ENCODE measurements at places on chromosomes 6 and 20.

DNA sequence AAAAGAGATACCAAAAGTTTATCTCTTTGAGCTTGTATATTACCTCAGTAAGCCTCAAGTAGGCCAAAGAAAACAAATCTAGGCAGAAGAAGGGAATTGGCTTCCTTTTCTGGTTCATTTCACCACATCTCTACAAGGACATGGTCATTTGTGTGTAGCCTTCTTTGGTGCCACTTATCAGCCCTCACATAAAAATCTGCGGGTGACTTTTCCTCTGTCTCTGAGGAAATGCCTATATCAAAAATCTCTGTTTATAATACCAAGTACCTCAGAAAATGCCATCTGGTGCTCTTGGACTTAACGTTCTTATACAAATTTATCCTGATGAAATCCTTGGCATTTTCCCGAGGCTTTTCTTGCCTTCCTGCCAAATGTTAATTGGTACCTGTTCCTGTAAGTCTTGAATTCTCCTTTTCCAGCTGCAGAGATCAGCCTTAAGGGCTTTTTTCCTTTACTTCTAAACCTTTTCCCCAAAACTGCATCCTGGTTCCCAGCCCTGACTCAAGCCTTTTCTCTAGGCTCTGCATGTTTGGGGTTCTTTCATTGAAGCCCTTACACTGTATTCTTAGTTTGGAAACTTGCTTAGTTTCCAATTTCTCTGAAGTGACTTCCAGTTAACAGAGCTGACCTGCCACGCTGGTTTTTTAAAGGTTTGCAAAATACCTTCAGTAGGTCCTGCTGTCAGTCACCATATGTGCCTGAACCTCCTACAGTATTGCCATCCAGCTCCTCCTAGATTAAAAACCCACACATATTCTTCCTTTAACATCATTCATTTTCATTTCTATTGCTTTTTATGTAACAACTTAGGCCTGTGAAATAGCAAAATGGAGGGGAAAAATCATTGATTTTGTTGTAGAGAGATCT, 191.2 kb upstream of the PREP start:
- no peak for DNase-seq

GRCh38 chr6:12608016-12608860, 108.3 kb upstream of the PHACTR1 start:
- DNase-seq: no peak

DNA sequence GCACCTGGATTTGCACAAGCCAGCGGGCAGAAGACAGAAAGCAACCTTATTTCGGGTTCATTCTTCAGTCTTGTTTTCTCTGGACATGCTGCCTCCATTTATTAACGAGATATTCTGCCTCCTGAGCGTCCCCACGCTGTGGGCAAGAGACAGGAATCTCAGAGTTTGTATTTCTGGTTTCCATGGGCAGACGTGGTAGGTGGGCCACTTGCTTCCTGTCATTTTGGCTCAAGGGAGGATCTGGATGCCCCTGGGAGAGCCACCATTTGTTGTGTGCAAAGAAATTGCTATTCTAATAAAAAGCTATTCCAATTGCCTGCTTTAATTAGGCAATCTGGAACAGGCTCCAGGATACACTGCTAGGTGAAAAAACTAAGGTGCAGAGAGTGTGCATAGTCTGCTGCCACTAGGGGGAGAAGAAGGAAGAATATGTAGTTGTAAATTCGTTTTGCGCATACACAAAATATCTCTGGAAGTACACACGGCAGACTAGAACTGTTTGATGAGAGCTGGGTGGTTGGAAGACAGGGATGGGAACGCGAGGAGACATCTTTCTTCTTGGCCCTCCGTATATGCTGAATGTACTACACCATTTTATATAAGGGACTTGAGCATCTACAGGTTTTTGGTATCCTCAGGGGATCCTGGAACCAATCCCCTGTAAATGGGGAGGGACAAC, 30.1 kb upstream of the SLC16A10 start:
- no peak for DNase-seq

GRCh38 chr6:149259753-149260152, 57.8 kb upstream of the TAB2 start:
- DNase-seq: no peak

DNA sequence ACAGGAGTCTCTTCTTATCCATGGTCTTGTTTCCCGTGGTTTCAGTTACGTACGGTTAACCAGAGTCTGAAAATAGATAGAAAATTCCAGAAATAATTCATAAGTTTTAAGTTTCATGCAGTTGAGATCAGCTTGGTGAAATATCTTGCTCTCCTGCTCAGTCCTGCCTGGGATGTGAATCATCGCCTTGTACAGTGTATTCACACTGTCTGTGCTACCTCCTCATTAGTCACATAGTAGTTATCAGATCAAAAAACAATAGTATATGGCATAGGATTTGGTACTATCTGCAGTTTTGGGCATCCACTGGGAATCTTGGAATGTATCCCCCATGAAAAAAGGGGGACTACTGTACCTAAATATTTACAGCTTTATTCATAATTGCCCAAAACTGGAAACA, 22.7 kb upstream of the MOCS1 start:
- no peak for DNase-seq

GRCh38 chr20:24951536-24952083, 2.5 kb downstream of the CST7 start:
- DNase-seq: no peak

GRCh38 chr6:106014955-106015354, 71.2 kb upstream of the PRDM1 start:
- no peak for DNase-seq

DNA sequence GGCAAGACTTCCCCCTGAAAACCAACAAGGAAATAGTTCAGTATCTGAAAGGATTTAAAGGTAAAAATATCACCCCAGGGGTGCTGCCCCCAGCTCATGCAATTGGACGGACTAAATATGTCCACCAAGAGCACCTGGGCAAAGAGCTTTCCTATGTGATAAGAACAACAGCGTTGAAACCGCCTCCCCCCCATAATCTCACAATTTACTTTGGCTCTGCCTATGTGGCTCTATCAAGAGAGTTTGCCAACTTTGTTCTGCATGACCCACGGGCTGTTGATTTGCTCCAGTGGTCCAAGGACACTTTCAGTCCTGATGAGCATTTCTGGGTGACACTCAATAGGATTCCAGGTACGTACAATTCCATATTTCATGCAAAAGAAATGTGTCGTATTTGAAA, 35.8 kb downstream of the GCNT2 start:
- no peak for DNase-seq

DNA sequence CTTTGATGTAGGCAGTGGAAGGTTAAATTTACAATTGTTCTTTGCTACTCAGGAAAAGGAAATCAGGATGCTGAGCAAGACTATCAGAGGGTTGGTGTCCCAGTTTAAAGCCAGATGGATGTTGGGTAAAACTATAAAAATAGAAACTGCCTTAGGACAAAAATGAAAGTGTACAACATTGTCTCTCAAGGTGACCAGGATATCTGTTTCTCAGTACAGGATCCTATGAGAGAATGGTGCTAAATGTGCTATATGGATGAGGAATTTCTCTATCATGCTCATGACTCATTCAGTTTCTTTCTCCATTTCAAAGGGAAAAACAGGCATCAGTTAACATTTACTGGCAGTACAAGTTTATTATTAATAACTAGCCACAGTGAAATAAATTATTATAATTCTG, 534.2 kb upstream of the GJE1 start:
- no peak for DNase-seq

DNA sequence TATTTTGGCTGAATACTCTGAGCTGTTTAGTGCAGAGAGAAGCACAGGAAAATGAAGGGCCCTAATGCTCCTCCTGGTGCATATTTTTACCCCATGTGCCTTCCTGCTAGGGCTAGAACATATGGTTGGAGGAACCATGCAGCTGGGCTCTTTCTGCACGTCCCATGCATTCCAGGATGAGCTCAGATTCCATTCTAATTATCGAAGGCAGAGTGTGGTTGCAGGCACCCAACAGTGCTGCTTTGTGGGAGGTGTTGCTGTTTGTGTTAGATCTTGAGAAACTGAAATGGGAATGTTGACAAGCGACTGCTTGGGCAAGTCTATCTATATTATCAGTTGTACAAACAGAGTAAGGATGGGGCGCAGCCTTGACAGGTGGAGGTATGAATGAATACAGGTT, 419.5 kb downstream of the DHX35 start:
- DNase-seq: no peak

DNA sequence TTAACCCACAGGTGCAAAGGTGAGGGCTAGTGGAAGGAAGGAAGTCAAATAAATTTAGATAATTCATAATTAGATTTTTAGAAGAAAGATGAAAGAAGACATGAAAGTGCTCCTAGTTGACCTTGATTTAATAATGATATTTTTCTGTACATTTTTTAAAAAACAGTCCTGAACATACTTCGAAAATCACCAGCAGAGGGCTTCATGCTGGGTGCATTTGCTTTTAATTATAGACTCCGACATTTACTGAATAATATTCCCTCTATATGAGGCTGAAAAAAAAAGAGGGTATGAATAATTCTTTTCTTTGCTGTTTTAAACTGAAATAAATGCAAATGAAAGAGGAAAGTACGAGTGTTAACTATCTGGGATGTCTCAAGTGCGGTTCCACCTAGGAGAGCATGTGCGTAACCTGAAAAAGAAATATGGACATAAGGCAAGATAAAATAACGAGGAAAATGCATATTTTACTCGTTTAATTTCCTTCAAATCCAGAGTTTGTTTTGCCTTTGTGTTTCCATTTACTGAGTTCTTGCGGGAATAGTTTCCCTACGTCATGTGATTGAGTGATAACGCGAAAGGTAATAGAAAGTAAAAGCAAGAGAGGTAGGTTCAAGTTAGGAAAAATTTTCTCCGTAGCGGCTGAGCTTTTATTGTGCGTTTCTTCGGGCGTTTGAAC, 3.1 kb upstream of the TFAP2B start:
- no peak for DNase-seq

DNA sequence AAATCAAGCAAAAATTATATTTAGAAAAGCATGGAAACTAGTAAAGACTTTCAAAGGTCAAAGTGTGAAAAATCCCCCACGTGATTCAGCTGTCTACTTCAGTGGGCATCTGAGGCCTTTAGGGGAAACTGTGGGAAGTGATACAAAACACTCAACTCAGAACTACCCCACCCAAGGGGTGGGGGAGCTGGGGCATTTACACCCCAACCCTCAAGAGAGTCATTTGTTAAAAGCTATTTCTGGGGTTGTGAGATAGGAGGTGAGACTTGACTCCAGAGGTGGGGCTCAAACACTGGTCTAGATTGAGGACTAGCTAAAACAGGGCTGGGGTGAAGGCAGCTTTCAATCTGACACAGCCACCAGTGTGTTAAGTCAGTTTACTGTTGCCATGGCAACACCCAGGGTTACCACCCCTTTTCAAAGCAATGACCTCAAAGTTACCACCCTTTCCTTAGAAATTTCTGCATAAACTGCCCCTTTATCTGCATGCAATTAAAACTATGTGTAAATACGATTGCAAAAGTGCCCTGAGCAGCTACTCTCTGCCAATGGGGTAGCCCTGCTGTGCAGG, 9.9 kb upstream of the GTSF1L start:
- no peak for DNase-seq

DNA sequence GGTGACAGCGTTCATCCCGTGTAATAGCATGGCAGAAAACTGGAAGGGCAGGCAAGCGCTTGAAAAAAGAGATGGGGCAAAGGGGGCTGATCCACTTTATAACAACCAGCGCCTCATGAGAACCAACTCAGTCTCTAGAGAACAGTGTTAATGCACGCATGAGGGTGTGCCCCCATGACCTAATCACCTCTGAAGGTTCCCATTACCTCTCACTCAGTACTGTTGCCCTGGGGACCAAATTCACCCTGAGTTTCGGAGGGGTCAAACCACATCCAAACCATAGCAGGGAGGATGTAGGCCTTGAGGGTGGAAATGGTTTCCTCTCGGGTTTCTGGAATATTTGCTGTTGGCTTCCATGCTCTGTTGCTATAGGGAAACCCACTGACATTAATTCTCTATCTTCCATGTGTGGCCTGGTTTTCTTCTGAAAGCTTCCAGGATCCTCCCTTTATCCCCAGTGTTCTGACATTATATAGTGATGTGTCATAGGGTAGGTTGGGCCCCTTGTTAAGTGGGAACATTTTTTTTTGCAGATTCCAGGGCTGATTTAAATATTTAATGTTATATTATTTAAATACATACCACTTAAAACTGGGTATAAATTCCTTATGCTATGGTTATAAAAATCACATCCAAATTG, 65.2 kb downstream of the PPP1R14C start:
- DNase-seq: no peak

DNA sequence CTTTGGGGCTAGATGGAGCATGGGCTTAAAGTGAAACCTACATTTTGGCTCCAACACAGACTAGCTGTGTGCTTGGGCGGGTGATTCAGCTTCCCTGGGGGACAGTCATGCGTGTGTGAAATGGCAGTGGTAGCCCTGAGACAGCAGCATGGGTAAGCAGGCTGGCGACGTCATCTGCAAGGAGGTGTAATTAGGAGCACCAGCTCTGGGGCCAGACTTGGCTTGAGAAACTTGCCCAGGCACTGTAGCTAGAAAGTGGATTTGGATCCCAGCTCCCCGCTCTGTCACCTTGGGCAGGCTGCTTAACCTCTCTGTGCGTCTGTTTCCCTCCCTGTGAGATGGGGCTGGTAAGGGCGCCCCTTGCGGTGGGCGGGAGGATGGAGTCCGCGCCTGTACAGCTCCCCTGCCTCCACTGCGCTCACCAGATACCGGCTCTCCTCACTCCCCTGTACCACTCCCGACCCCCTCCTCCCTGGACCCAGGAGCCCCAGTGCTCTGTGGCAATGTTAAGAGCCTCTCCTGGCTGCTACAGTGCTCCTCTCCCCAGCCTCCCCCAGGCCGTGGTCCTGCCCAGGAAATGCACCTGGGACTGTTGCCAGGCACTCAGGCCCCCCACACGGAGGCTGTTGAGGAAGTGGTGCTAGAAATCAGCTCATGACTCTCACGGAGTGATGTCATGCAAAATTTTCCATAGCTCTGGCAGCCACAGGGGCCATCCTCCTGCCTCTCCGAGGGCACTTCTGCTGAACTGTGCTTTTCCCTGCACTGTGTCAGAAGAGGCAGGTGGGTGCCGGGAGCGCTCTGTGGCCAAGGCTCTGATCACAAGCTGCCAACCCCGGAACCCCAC, 44.6 kb downstream of the SYNJ2 start:
- DNase-seq: peak; percentile 89

DNA sequence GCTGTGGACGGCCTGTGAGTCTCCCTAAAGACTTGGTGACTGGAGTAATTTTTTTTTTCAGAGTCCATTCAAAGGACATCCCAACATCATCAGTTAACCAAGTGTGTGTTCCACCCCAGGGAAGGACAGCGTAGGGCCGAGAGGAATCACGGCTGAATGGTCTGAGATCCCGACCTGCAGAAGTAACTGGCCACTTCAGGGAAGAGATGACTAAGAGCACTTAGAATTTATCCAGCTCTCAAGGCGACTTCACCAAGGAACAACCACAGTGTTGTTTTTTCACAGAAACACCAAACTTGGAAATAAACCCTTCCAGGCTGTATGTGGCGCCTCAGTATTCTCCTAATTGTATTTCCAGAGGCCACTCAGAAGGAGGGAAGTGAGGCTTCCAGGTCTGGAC, 231.6 kb downstream of the FNDC1 start:
- no peak for DNase-seq

DNA sequence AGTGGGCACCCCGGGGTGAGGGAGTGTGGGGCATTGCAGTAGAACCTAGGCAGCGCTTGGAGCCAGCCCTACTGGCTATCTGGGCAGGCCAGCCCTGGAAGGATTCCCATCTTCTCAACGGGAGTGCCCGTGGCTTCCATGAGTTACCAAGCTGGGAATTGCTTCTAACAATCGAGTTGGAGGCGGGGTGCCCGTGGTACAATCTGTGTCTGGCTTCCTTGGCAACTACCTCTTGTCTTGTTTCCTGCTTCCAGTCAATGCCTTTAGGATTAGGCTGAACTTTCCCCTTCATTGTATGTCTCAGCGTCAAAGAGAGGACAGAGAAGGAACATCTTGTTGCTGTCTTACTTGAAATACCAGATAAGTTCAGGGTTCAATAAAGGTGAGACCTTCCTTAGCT, 33.3 kb downstream of the PPP1R14C start:
- no peak for DNase-seq
